ENCODE measurements at places on chromosomes 5 and 9.

GRCh38 chr9:131167146-131167692 is 41.8 kb downstream of the NUP214 start:
- peak; percentile 13 for DNase-seq

- DNase-seq, result no peak
Observed at GRCh38 chr5:652773-653350, 40.3 kb downstream of the TPPP start.

- peak; percentile 38 for DNase-seq
Observed at GRCh38 chr9:134683714-134684374, 42.2 kb downstream of the COL5A1 start.

DNA sequence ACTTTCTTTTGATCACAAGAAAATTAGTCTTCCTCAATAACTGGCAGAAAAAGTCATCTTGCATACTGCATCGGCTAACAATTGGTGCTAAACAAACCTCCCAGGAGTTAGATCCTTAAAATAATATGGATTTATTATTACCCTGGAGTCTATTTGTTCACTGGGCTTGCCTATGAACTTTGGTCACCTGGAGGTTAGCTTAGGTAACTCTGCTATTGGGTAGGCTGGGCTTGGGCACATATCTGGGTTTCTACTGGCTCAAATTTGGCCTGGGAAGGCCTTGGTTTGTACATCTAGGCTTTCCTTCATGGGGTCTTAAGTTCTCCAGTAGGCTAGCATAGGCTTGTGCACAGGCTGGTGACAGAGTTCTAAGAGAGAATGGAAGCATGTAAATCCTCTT is 279.9 kb downstream of the RASEF start:
- no peak for DNase-seq

GRCh38 chr5:73214306-73214705 is 41.3 kb downstream of the TMEM174 start:
- no peak for DNase-seq

DNA sequence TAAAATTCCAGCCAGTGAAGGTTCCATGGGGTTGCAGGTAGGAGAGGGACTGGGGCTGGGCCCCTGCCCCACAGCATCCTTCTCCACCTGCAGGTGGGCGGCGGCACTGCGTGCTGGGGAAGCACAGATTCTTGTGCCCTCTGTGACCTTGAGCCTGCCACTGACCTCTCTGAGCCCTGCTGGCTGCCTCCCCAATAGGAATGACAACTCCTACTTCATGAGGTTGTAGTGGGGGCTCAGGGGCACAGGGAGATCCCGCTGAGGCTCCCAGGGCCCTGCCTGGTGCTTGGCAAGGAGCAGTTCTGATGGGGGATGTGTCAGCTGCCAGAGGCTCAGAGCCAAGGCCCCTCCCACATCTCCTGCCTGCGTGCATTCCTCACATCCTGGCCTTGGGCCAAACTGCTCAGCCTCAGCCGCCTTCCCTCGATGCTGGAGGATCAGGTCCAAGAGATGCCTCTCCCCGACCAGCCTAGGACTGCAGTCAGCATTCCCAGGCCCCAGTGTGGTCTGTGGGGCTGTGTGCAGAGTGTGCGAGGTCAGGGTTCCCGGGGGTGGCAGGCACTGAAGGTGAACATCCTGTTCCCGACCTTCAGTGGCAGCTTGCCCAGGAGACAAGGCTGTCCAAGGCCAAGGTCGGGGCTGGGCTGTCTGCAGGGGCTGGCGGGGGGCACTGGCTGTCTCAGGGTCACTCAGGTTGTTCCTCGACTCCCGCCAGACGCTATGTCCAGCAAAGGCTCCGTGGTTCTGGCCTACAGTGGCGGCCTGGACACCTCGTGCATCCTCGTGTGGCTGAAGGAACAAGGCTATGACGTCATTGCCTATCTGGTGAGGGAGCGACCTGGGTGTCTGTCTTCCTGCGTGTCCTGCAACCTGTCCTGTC is 7.0 kb downstream of the ASS1 start:
- peak; percentile 95 for DNase-seq

DNA sequence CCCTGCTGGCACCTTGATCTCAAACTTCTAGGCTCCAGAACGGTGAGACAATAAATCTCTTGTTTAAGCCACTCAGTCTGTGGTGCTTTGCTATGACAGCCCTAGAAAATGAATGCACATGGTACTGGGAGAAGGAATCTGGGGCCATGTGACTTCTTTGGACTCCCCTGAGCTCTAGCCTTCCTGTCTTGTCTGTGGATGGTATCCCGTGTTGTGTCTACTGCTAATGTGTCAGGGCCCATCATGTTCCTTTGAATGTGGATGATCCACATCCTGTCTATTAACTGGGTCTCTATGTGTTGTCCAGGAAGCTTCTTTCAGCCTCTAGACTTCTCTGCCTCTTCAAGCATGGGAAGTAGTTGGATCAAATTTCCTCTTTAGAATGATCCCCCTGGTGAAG is 25.1 kb downstream of the IL7R start:
- no peak for DNase-seq

- DNase-seq, result no peak
Observed at GRCh38 chr5:56077796-56078233, 83.1 kb upstream of the IL6ST start.

DNA sequence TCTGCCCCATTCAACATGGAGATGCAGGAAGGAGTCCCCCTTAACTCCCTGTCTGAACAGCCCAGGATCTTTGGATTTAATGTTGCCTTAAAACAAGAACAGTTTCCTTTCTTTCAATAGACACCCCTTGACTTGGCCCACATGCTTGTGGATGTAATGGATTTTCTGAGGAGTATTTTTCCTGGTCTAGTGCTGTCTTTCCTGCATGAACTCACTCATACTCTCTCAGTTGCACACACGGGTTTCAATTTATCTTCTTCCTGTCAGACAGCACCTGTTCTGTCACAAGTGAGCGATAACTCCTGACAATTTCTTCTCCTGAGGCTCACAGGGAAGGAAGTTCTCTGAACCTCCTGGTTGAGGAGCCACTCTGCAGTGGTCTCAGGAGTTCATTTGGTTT is 85.1 kb downstream of the ACER2 start:
- no peak for DNase-seq

GRCh38 chr9:127187231-127187956 is 65.0 kb upstream of the ANGPTL2 start:
- peak; percentile 99 for DNase-seq

GRCh38 chr5:36373527-36374086 is 71.9 kb upstream of the RANBP3L start:
- peak; percentile 89 for DNase-seq

GRCh38 chr9:131747352-131747751 is 7.5 kb upstream of the RAPGEF1 start:
- DNase-seq, result peak; percentile 75

GRCh38 chr9:14452539-14452938 is 138.6 kb upstream of the NFIB start:
- no peak for DNase-seq

- DNase-seq, result no peak
Observed at GRCh38 chr5:39192450-39193160, 26.8 kb downstream of the FYB1 start.

GRCh38 chr9:131986089-131986488 is 93.6 kb downstream of the MED27 start:
- no peak for DNase-seq

GRCh38 chr5:173733021-173733420 is 116.6 kb upstream of the BOD1 start:
- no peak for DNase-seq

GRCh38 chr9:92503156-92503555 is 20.9 kb upstream of the ASPN start:
- no peak for DNase-seq

GRCh38 chr5:144089401-144090021 is 80.9 kb downstream of the YIPF5 start:
- DNase-seq, result peak; percentile 48

All from AG10803 (cell line).